ENCODE measurements at places on chromosomes 1 and 21.

DNA sequence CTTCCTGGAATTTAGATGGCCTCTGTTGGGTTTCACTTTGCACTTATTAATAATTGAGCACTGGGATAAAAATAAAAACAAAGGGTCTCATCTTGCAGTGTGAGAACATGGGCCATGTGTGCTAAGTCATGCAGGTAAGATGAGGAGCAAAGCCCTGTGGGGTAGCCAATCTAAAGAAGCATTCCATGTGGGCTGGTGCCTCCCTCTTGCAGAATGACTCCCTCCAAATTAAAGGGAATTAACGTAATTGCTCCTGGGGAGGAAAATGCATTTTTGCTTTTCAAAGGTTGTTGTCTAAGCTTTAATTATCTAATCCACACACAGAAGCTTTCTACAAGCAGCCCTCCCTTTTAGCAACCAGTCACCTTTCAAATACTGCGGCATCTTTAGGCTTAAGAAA lies 69.8 kb downstream of the CDC14A start:
- DNase-seq: no peak

GRCh38 chr1:54046671-54047383 lies 6.2 kb downstream of the TMEM59 start:
- no peak for DNase-seq

DNA sequence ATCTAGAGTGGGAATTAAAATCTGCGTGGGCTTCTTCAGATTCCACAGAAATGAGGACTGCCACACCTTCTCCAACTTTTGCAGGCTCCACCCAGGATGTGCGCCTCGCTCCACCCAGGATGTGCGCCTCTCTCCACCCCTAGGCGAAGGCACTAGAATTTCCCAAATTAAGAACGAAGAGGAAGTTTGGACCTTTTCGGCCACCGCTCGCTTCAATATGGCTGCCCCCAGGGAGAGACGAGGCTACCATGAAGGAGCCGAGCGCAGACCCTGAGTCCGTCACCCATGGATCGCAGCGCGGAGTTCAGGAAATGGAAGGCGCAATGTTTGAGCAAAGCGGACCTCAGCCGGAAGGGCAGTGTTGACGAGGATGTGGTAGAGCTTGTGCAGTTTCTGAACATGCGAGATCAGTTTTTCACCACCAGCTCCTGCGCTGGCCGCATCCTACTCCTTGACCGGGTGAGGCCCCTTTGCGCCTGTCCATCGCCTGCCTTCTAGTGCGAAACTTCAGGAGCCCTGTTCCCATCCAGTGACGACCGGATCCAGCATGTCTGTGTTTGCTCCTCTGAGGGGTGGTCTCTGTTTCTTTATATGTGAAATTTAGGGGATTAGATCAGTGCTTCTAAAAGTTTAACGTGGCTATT lies at the start of the genes CRYZ and TYW3:
Gene CRYZ, minus strand, starts transcription at position 91 of the 644 bp plus-strand sequence. CDS start 8,229 bp downstream, outside the sequence.
Gene TYW3, plus strand, starts transcription at position 193 of the 644 bp plus-strand sequence. Its CDS starts 93 bp downstream, at position 286.
- peak; percentile 74 for DNase-seq

- no peak for DNase-seq
These were observed 325.6 kb downstream of the TTLL7 start for GRCh38 chr1:83673312-83673711.

DNA sequence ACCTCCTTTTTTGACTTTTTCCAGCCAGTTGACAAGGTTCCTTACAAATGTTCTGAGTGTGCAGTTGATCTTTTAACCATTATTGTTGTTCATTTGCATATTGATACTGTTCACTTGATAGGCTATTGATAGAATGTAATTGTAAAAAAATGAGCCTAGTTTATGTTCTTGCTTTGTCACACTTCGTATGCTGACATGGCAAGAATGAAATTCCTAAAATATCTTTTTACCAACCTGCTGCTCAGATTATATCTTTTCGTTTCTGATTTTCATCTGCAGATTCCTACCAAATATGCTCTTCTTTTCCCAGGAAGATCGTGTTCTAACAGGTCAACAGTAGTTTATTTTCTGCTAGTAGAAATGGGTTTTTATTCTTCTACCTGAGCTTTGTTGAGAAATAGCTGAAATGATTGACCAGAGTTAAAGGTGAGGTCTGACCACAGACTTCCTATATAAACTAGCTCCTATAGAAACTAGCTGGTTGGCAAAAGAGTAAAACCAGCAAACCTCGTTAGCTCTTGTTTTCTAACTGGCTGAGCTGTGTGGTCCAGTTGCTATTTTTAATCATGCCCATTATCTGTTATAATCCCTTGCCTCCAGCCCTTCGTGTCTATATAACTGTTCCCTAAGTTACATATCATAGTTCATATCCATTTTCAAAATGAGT lies 174.8 kb downstream of the HS2ST1 start:
- no peak for DNase-seq

- DNase-seq: no peak
These were observed 60.6 kb upstream of the CD34 start for GRCh38 chr1:207971331-207972219.

DNA sequence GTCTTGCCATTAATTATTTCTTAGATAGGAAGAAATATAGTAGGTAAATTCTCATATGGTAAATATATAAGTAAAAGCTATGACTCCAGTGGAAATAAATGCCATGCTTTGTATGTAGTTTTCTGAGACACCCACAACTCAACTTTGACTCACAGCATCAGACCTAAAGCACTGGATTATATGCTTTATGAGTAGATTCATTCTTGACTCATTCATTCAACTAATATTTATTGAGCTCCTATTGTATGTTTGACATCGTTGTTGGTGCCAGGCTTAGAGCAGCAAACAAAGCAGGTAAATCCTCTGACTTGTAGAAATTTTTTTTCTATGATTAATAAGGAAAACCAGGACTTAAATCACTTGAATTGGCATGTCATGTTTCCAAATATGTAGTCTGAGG lies 211.4 kb downstream of the PTPRC start:
- DNase-seq: no peak

- no peak for DNase-seq
These were observed 31.3 kb upstream of the DNAJC11 start for GRCh38 chr1:6732942-6733341.

- peak; percentile 19 for DNase-seq
These were observed 8.0 kb upstream of the MAN1C1 start for GRCh38 chr1:25608488-25609178.

DNA sequence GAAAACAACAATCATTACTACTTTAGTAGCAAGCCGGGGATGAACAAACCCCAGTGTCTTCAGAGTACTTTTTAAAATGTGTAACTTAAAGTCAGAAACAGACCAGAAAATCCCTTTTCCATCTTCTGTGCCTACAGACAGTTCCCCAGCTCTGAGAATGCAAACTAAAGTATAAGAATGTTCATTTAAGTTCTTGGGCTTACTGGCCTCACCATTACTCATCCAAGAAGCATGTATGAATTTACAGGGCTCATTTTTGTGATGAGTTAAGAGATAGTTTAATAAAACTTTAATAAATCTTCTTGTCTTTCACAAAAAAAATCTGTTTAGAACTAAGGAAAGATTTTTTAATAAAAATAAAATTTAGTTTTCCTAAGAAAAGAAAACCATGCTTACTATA lies 4.6 kb downstream of the LPGAT1 start:
- DNase-seq: peak; percentile 48

DNA sequence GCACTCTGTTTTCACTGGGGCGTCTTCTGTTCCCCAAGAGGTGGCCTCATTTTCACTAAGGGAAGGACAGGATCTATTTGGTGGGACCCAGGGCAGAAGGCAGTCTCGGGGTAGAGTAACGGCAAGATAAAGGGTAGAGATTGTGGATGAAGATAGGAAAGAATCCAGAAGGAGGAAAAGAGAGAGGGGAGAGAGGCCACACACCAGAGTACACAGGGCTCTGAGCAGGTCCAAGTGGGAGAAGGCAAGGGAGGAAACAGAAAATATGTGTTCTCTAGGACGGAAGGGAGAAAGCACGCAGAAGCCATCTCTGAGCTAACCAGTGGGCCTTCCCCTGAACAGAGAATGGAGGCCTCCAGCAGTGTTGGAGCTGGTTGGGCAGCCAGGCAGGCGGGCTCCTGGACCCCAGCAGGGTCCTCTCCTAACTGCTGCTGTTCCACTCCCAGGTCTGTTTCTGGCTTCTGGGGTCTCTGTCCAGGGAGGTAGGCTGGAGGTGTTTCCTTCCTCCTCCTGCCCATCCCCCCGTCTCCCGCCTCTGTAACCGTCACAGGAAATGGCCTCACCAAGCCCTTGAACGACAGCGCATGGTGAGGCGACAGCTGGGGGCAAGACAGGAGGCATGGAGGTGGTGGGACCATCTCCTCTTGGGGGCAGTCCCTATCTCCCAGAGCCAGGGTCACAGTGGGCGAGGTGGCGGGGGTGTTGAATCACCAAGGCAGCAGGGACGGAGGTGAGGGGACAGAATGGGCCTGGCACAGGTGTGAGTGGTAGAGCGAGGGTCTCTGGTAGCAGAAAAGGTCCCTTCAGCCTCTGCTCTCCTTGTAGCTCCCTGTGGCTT lies 649 bp downstream of the PTPN7 start:
- DNase-seq: no peak

- no peak for DNase-seq
These were observed 75.8 kb downstream of the RRAGC start for GRCh38 chr1:38783640-38784229.

- DNase-seq: no peak
These were observed 1349.0 kb upstream of the B3GALT2 start for GRCh38 chr1:194535369-194535768.

- peak; percentile 82 for DNase-seq
These were observed 1047.6 kb upstream of the ADGRL4 start for GRCh38 chr1:80054129-80054528.

DNA sequence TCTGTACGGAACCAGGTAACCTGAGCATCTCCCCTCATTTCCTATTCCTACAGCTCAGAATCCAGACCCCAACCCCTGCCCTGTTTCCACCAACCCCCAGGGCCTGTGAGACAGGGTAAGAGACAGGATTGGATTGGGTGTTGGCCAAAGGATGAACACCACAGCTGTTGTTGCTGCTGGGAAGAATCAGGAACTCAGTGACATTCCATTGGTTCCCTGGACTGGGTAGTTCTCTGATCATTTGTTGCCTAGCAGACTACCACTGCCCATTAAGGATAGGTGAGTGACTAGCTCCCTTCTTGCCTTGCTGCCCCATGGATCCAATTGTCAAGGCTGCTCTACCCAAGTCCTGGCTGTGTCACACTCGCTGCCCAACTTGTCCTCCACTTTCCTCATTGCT lies 10.0 kb downstream of the NCSTN start:
- DNase-seq: no peak

DNA sequence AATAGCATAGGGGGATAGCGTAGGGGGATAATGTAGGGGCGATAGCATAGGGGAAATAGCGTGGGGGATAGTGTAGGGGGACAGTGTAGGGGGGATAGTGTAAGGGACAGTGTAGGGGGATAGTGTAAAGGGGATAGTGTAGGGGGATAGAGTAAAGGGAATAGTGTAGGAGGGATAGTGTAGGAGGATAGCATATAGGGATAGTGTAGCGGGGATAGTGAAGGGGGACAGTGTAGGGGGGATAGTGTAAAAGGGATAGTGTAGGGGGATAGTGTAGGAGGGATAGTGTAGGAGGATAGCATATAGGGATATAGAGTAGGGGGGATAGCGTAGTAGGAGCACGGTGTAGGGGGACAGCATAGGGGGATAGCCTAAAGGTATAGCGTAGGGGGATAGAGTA lies 14.1 kb upstream of the ARF1 start:
- DNase-seq: no peak

GRCh38 chr1:204326771-204327300 lies 32.9 kb downstream of the PLEKHA6 start:
- no peak for DNase-seq

DNA sequence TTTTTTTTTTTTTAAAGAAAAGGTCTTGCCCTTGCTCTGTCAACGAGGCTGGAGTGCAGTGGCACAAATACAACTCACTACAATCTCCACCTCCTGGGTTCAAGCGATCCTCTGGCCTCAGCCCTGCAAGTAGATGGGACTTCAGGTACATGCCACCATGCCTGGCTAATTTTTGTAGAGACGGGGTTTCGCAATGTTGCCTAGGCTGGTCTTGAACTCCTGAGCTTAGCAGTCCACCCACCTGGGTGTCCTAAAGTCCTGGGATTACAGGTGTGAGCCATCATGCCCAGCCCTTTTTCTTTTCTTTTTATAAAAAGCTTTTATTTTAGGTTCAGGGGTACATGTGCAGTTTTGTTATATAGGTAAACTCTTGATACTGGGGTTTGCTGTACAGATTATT lies 47.2 kb downstream of the TLR5 start:
- DNase-seq: no peak
